Mesenteric fat pad (tissue), 1 donor: ENCODE measurements at places on chromosomes 16 and 17. TPM values are rescaled to one million over a fixed set of nuclear protein-coding genes. Genes with fewer than 3 reads are reported as not detected.
A peak's percentile ranks its signal among the peaks of the same experiment; 100 is the strongest.

GRCh38 chr17:69539781-69540319, 125.4 kb downstream of the MAP2K6 start:
- no peak for DNase-seq

DNA sequence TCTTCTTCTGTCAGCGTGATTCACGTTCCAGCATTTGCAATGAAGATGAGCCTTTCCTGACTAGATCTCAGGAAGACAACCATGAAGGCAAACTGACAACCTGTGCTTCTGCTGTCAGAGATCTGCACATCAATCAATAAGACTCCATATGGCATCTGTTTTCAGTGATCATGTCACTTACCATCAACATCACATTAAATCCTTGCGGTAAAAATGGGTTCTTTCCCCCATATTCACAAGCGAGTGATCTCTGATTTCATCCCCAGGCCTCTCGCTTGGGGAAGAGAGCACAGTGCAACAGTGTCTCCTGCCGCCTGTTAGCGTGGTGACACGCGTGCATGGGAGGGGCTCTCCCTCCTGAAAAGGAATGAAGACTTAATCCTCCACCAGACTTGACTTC, 11.1 kb downstream of the NACA2 start:
- DNase-seq = no peak

CNGB1 gene
- not detected for total RNA-seq

DNA sequence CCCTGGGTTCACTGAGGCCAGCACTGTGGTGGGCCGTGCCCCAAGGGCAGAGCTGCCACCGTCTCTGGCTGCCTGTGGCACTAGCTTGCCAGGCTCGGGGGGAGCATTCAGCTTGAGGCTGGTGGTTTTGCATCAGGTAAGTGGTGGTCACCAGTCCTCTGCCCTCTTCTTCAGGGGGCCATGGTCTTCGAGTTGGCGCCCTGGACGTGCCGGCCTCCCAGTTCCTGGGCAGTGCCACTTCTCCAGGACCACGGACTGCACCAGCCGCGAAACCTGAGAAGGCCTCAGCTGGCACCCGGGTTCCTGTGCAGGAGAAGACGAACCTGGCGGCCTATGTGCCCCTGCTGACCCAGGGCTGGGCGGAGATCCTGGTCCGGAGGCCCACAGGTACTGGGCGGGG, 32.2 kb downstream of the TSC2 start:
- no peak for DNase-seq

DNA sequence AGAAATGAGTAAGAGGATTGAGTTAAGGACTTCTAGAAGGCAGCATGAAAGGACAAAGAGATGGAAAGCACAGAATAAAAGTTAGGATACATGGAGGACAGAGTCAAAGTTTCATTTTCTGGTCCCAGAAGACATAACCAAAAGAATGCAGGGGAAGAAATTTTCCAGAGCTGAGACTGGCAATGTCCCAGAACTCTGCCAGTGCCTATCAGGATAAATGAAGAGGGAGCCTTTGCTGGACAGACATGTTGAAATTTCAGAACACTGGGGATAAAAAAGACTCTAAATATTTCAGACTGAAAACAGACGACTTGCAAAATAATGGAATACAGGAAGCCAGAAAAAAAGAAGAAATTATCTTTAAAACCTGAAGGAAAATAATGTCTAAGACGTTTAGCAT, 55.7 kb downstream of the NT5M start:
- DNase-seq = no peak

SCNN1B gene
- 4.4 TPM for total RNA-seq

- DNase-seq = peak; percentile 93
These were observed 3.8 kb upstream of the HAP1 start for GRCh38 chr17:41738077-41738800.

GRCh38 chr16:72124761-72125634, 31.4 kb downstream of the DHX38 start:
- peak; percentile 89 for DNase-seq

DNA sequence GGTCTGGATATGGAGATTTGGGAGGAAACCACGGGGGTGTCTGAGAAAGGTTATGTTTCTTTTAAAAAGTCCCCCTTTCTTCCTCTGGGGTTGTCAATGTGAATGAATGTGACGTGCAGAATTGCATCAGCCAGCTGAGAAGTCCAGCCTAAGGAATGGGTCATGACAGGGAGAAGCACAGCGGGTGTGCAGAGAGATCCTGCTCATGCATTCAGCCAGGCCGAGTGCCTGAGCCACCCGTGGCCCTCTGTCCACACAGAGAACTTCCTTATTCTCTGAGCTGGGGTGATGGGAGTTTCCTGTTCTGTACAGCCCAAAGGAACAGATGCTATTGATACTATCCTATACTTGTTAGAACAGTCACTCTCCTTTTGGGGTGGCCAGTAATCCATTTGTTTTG, 117.9 kb downstream of the CPPED1 start:
- no peak for DNase-seq
